ENCODE measurements at places on chromosomes 12 and 14.

GRCh38 chr14:105537580-105538474, 11.4 kb downstream of the TMEM121 start:
- DNase-seq = peak; percentile 47

- DNase-seq = no peak
These were observed 143.8 kb downstream of the MED13L start for GRCh38 chr12:116133636-116134214.

GRCh38 chr14:70416338-70416724, 559 bp downstream of the SYNJ2BP start:
- DNase-seq = no peak

- no peak for DNase-seq
These were observed 639.4 kb downstream of the SLC16A7 start for GRCh38 chr12:60235261-60235660.

- no peak for DNase-seq
These were observed 14.9 kb downstream of the AGAP2 start for GRCh38 chr12:57723630-57723962.

DNA sequence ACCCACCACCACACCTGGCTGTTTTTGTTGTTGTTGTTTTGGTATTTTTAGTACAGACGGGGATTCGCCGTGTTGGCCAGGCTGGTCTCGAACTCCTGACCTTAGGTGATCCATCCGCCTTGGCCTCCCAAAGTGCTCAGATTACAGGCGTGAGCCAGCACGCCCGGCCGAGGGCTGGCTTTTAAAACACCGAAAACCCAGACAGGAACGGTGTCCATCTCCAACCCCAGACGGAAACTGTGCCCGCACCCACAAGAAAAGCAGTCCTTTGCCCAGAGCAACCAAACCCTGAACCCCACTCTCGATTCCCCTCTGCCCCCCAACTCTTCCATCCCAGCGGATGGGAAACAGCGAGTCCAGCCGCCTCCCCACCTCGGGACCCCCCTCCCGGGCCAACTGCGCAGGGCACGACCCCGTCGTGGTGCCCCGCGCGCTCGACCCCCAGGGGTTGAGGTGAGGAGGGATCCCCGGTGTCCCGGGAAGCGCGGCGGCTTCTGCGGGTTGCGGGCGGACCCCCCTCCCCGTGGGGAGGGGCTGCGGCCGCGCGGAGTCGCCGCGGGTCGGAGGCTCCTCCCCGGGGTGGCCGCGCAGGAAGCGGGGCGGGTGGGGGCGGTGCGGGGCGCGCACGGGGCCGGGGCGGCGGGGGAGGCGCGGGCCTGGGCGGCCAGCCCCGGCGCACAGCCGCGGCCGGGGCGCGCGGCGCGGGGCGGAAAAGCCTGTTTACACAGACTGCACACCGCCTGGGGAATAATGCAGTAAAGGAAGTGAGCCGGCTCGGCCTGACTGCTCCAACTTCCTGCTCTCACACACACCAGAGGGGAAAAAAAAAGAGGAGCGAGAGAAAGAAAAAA, at the start of gene ELK3:
Gene ELK3, plus strand, starts transcription at position 651 of the 851 bp plus-strand sequence.
- peak; percentile 46 for DNase-seq

DNA sequence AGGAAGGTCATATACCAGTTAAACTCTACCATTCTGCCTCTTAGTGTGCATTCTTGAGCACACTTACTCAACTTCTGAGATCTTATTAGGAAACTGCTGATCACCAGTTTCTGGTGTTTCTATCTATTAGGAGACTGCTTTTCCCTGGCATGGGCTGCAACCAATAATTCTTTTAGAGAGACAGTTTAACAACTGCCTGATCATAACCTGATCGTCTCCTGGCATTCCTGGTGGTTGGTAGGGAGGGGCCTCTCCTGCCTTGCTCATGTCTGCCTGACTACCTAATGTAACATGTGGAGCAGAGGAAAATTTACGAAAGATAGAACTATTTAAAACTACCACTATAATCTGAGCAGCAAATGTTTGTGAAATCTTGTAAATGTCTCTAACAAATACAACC, 75.3 kb upstream of the MGAT4C start:
- no peak for DNase-seq

GRCh38 chr12:131164096-131164872, 210.6 kb downstream of the ADGRD1 start:
- no peak for DNase-seq

- DNase-seq = no peak
These were observed at the start of gene TMTC1 for GRCh38 chr12:29783773-29784666. TSS of gene TMTC1 (minus strand) at chr12:29783942. CDS start at chr12:29783751, 191 bp downstream.

DNA sequence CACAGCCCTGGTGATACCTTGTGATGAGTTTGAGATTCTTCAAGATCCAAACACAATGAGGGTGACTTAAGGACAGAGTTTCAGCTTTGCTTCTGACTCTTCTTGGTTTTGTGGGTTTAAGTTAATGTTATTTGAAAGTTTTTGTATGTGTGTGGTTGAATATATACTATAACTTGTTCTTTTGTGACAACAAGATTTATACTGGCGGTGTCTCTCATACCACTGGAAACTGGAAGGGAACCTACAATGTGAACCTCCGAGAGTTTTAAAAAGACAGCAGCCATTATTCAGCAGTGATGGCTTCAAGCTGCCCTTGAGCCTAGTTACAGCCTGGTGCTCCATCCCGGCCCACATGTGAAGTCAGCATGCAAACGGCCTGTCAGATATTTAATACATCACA, 87.9 kb upstream of the IGF1 start:
- no peak for DNase-seq

- DNase-seq = no peak
These were observed 58.9 kb downstream of the ARF6 start for GRCh38 chr14:49951691-49952345.

Measured in stimulated activated CD4-positive, alpha-beta T cell treated with anti-CD3 and anti-CD28 coated beads, TNF-alpha, amount 100 ng/mL, for 24 hours (primary cell).